Ammon's horn (tissue), 1 donor: ENCODE measurements at places on chromosomes 5 and 9.
A peak's percentile ranks its signal among the peaks of the same experiment; 100 is the strongest.

GRCh38 chr5:66666778-66667177 is 70.6 kb downstream of the MAST4 start:
- no peak for DNase-seq

GRCh38 chr9:127856094-127856728 is 1.8 kb upstream of the ENG start:
- no peak for DNase-seq

GRCh38 chr9:133683586-133684120 is 47.5 kb downstream of the DBH start:
- DNase-seq, result no peak

- peak; percentile 87 for DNase-seq
Measured at GRCh38 chr5:35924950-35925722, 13.3 kb downstream of the CAPSL start.

DNA sequence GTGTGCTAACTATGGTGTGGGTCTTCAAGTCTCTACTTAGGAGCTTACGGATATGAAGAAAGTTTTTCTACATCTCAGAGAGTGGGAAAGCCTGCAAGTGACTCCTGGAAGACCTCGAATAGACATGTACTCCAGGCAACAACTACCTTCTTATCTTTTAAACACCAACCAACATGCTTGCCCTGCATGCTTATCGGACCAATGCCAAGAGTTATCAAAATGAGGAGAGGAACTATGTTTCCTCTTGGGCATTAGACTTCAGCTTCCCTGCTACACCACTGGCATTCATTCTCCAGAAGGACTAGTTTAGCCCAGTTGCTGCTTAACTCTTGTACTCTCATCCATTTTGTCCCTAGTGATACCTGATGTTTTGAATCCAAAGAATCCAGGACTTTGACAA is 74.7 kb upstream of the MAN2A1 start:
- no peak for DNase-seq

DNA sequence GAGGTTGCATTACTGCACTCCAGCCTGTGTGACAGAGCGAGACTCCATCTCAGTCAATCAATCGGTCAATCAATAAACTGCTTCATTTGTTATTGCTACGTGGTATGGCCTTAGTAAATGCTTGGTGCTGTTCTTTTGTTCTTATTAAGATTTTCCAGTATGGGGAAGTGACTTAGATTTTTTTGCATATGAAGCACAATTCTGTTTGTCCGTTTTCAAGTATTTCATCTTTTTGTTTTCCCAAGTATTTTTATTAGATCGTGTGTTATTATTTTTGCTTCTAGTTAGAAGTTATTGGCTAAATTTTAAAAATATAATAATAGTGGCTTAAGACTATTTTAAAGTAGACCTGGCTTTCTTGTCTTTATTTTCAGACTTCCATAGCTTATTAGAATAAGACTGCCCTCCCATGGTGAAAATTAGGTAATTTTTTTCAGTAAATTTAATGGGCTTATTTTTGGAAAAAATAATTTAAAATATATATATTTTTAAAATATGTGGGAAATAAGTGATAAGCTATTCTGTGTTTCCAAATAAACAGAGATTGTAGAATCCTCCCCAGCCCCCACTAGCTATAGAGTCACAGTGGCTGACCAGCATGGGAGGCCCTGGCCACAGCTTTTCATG is 14.7 kb upstream of the OMD start:
- no peak for DNase-seq

GRCh38 chr9:130488621-130489330 is 44.0 kb downstream of the ASS1 start:
- no peak for DNase-seq

GRCh38 chr9:16715404-16715803 is 155.1 kb downstream of the BNC2 start:
- DNase-seq, result no peak

GRCh38 chr5:1048861-1049838 is 40.5 kb downstream of the NKD2 start:
- no peak for DNase-seq

- DNase-seq, result no peak
Measured at GRCh38 chr9:85872463-85872862, 68.5 kb upstream of the NAA35 start.

DNA sequence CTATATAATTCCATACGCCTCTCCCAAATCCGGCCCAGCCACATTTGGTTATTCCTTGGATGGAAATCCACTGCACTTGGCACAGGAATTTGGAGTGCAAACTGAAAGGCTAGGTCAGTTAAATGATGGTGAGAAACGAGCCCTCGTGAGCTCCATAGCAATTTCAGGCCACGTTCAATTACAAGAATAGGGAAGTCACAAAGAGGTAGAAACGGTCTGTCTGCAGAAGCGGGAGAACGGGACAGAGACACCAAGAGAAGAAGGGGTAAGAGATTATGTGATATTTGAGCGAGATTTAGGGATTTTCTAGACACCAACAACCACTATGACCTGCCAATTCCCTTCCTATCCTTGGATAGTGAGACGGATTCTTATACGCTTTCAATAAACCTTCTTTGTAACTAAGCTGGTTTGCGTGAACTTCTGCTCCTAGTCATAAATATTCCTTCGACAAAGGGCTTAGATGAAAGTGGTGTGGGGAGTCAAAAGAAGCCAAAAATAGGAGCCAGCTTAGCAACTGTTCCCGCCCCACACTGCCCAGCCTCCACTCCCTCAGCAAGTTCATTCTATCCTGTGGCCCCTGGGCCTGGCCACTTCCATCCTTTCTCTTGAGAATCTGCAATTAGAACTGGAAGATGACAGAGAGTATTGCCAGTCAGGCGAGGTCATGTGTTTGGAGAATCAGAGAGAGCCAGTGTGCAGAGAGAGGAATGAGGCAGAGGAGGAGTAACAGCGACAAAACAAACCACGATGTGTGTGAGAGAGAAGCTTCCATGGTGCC is 118.4 kb downstream of the ZNF608 start:
- DNase-seq, result no peak

- DNase-seq, result peak; percentile 42
Measured at GRCh38 chr5:90161414-90161813, 248.1 kb downstream of the CETN3 start.

GRCh38 chr9:79705704-79706103 is 133.9 kb downstream of the TLE4 start:
- no peak for DNase-seq
